ENCODE measurements at places on chromosomes 7 and 10. TPM values are rescaled to one million over a fixed set of nuclear protein-coding genes. Genes with fewer than 3 reads are reported as not detected.

- no peak for DNase-seq
Observed at GRCh38 chr10:47114680-47115186, 185.3 kb upstream of the GDF10 start.

DNA sequence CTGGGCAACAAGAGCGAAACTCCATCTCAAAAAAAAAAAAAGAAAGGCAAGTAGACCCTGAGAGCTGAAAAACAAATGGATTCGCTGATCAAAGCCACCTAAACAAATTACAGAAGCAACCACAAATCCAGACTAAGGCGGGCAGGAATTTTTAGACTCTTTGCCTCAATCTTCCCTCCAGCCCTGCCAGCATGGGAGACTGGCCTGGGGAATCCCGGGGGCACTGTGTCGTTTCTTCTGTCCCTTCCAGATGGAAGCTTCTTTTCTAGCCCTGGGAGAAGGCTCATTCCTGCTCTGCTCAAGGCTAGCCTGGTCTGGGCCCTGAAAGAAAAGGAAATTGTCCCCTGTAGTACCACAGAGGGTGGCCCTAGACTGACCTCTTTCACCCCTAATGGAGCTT, 15.6 kb upstream of the SERPINE1 start:
- DNase-seq = no peak

SCIN gene
- not detected for total RNA-seq

RUFY2 gene
- total RNA-seq = 8.2 TPM

DNA sequence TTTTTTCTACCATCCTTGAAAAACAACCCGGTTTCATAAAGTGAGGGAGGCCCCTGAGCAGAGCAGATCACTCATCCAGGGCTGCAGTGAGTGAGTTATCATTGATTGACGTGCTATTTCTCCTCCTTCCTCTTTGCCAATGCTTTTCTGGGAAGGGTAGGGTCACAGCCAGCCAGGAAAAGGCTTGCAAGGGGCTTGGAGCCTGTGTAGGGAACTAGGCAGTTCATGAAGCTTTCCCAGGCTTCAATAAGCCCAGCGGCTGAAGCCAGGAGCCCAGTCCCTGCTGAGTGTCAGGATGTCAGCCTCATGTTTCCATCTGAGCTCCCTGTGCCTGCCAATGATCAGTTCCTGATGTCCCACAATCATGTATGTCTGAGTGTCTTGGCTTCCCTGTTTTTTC, 584.7 kb downstream of the GALNT17 start:
- no peak for DNase-seq

AKR1C3 gene
- 1.00 TPM for total RNA-seq

DNA sequence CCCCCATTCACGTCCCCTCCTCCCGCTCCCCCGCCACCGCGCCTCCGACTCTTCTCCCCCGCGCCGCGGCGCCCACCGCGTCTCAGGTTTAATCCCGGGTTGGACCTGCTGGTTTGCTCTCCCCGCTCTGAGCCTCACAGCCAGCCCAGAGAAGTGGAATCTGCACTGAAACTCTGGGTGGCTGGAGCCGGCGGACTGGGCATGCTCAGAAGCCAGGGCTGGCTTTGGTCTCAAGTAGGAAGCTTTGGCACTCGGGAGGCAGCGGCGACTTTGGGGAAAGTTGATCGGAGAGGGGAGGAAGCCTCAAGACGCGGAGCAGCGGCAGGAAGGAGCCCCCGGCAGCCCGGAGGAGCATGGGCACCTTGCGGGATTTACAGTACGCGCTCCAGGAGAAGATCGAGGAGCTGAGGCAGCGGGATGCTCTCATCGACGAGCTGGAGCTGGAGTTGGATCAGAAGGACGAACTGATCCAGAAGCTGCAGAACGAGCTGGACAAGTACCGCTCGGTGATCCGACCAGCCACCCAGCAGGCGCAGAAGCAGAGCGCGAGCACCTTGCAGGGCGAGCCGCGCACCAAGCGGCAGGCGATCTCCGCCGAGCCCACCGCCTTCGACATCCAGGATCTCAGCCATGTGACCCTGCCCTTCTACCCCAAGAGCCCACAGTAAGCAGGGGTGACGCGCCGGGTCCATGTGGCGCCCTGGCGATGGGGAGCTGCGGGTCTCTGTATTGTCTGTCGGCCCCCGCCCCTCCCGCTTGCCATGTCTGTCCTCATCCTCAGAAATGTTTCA, at the start of gene PRKG1:
TSS of gene PRKG1 (plus strand) at position 250 of the 791 bp plus-strand sequence.
- peak; percentile 77 for DNase-seq

HOXA13 gene
- not detected for total RNA-seq

GRCh38 chr7:86592185-86592584, 51.5 kb upstream of the GRM3 start:
- no peak for DNase-seq

- no peak for DNase-seq
Observed at GRCh38 chr10:14244801-14245211, 85.9 kb downstream of the FRMD4A start.
